Fibroblast of skin of right quadriceps (primary cell): ENCODE measurements at places on chromosomes 6 and 20.

DNA sequence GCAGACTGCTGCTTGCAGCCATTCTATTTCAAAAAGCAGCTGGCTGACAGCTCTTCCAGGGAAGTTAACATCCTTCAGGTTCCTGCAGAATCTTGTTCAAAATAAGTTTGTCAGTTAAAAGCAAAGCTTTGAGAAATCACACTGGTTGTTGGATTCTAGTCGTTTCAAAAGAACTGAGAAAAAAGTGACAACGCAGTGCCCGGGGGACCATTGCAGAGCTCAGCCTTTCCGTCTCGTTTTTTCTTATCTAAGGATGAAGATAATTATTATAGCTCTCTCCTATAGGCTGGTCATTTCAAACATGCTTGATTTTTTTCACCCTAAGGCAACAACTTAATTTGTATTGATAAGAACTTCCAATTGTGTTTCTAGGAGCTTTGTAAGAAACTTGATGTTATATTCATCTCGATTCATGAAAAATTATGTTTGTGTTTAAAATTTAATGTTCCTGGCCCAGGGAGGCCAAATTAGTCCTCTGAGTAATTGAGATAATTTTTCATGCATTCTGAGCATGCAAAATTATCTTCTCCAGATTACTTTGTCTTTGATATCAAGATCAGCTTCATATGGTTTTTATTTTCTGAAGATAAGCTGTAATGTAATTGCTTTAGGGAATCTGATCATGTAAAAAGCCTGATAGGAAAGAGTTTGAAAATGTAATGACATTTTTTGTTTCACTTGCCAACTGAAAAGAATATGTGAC lies 58.4 kb downstream of the SNAP25 start:
- DNase-seq = no peak

DNA sequence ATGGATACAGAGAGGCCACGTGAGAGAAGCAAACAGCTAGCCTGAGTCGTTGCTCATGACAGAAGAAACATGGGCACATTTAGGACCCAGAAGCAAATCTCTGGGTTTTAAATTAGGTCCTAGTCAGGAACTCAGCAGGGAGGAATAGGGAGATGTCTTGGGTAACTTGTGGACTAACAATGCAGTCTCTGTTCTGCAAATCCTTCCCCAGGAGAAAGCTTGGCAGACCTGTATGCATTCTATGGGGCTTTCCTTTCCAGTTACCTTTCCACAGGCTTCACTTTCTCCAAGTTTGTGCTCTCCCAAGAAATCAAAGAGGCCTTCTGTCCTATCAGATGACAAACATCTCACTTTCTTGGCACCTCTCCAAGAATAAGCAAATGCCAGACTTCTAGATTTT lies 47.2 kb upstream of the PLCB4 start:
- peak; percentile 11 for DNase-seq

DNA sequence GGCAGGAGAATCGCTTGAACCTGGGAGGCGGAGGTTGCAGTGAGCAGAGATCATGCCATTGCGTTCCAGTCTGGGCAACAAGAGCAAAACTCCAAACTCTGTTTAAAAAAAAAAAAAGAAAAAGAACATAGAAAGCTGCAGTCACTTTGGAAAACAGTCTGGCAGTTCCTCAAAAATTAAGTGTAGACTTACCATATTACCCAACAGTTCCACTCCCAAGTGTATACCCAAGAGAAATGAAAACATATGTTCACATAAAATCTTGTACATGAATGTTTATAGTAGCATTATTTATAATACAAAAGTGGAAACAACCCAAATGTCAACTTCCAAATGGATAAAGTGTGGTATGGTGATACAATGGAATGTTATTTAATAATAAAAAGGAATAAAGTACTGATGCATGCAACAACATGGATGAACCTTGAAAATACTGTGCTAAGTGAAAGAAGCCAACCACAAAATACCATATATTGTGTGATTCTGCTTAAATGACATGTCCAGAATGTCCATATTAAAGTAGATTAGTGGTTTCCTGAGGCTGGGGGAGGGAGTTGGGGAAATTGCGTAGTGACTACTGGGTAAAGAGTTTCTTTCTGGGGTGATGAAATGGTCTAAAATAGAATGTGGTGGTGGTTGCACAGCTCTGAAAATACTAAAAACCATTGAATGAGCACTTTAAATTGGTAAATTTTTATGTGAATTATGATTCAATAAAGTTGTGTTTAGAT lies 62.9 kb downstream of the SUN5 start:
- DNase-seq = peak; percentile 28

GRCh38 chr6:133106934-133107333 lies 134.2 kb upstream of the EYA4 start:
- DNase-seq = no peak

DNA sequence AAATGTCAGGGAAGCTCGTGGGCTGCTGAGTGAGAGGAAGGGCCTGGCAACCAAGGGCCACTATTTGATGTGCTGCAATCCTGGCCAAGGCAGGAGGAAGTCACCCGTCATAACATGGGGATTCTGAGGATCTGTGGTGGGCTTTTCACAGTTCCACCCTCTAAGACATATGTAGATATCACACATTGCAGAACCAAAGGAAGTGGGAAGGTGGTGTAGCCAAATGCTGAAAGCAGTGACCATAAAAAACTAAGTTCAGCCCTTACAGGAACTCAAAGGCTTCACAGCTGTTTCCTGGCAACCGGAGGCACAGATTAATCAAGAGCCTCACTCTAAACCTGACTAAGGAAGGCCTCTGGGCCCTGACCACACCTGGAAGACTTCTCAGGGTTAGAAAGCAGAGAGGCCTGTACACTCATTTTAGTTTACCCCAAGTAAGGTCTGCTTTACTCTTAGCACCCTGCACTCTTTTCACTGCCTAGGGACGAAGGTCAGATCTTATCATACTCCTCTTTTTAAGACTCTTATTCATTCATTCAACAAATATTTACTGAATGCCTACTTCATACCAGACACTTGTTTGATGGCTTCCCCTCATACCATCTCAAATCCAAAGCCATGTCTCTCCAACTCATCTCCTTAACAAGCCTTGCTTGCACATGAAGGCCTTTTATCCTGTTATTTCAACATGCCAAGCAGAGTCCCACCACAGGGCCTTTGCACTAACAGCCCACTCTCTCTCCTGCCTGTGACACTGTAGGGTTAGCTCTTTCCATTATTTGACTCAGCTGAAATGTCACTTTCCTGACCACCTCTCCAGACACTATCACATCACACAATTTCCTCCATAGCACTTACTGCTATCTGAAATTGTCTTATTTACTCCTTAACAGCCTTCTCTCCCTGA lies 2.6 kb downstream of the UBE2V1 start:
- DNase-seq = no peak

DNA sequence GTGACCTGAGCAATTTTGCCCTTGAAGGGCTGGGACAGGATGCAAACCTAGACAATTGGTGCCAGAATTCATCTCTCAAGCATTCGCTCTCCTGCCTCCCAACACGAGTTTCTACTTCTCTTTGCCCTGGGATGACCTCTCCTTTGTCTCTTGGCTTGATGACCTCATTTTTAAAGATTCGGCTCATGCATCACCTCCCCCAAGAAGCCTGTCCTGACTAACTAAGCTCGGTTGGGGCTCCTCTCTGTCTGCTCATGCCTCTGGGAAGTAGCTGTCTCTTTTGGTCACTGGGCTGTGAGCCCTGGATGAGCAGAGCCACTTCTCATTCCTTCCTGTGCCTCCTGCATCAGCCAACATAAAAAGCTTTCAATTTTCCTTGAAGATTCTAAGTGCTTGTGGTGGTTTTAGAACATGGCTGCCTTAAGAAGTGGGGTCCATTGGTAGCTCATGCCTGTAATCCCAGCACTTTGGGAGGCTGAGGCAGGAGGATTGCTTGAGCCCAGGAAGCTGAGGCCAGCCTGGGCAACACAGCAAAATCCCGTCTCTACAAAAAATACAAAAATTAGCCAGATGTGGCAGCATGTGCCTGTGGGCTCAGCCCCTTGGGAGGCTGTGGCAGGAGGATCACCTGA lies 11.1 kb upstream of the TCF15 start:
- DNase-seq = peak; percentile 21

GRCh38 chr6:113172531-113172966 lies 684.6 kb upstream of the MARCKS start:
- no peak for DNase-seq

DNA sequence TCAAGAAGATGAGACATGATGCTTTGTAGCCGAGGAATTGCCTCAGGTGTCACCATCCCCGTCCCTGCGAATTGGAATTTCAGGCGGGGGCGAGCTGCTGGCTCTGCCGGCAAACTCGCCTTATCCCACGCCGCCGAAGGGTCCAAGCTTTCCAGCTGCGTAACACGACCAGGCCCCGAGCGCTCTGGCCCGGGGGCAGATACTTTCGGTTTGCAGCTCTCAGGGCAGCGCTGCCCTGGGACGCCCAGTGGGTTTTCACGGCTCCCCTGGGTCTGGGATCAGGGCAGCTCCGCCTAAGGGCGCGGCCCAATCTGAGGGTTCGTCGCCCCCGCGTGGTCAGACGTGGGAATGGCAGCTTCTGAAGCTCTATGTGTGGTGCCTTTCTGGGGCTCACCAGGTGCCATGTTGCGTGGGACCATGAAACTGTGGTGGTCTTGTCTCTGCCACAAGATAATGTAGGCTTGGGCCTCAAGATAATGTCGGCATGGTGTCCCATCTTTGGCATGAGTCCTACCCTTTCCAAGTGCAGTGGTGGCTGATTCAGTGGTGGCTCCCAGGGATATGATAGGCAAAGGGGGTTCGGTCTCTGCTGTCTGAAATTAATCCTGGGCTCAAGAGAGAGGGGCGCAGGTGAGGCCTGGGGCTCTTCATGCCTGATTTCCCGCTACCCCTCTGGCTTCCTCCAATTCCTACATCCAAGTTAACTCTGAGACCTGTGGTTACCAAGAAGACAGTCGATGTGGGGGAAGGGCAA lies 21.0 kb downstream of the PIGT start:
- DNase-seq = peak; percentile 71

DNA sequence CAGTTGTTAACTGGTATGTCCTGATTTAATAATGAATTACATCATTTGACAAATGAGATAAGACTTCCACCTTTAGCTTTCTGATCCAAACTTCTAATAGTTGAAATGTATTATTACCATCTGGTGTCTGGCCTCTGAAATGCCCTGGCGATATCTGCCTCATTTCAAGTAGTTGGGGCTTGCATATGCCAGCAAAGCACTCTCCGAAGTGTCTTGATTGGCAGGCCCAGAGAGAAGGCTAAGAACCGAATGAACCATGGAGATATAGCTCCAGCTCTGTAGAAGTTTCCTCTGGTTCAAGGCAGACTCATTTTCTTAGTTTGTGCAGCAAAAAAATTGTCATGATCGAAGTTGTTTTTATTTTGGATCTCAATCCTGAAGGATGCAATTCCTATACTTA lies 13.4 kb upstream of the HIVEP2 start:
- DNase-seq = no peak

DNA sequence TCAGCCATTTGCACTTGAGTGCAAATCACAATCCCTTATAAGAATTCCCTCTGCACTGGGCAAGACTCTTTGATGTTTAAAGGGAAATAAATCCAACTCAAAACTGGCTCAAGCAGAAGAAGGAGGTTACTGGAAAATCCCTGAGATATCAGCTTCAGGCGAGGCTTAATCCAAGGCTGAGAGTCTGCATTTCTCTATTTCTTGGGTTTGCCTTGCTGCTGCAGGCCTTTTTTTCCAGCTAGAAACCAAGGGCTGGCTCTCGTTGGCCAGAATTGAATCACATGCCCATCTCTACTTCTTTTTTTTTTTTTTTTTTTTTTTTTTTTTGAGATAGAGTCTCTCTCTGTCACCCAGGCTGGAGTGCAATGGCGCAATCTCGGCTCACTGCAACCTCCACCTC lies 11.7 kb downstream of the HCK start:
- no peak for DNase-seq

- no peak for DNase-seq
Observed at GRCh38 chr6:125809570-125810170, 18.9 kb downstream of the NCOA7 start.
